ENCODE measurements at places on chromosomes 3 and 15.

DNA sequence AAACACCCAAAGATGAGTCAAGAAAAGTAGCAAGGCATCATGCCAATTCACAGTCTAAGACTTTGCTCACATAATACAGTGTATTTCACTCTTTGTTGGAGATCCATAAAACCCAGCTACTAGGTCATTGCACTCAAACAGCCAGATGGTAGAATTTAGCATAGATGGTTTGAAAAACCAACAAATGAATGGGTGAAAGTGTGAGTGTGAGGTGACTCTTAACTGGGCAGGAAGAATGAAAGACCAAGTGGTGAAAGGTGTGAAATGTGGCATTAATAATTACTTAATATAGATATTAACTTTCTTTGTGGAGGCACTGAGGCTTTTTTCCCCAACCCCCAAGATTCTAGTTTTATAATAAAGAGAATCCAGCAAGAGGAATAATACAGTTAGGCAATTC, 159.5 kb downstream of the SQOR start:
- DNase-seq: no peak

GRCh38 chr3:48847053-48847503, 596 bp downstream of the PRKAR2A start:
- peak; percentile 51 for DNase-seq

GRCh38 chr3:71075494-71075893, 508.0 kb downstream of the FOXP1 start:
- no peak for DNase-seq

- DNase-seq: no peak
These were observed 65.9 kb downstream of the THSD4 start for GRCh38 chr15:71180986-71181853.

DNA sequence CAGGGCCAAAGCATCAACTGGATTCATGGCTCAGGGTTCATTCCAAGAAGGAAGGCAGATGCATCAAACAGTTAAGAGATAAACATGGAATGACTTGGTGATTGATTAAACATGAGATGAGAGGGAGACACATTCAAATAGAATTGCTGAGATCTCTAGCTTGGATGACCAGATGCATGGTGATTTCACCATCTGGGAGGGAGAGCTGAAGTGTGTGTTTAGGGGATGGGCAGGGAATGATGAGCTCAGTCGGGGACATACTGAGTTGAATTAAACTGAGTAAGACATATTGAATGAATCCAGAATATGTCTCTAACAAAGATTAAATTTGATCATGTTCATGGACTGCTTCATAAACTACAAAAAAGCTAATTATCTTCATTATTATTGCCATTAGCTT, 35.5 kb downstream of the CADPS start:
- DNase-seq: no peak

DNA sequence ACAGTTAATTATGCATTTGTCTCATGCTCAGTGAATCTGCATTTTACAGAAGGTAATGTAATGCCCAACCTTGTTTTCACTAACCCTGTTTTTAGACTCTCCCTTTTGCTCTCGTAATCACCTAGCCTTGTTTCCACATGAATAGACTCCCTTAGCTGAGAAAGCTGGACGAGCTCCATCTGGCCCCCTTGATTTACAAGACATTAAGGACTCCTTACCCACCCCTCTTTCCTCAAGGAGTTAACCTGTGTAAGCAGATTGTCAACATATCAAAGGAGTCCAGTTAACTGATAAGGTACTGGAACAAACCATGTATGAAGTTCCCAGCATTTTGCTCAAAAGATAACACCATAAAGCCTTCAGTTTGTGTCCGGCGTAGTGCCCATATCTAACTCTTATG, 99.6 kb downstream of the VPS8 start:
- no peak for DNase-seq

DNA sequence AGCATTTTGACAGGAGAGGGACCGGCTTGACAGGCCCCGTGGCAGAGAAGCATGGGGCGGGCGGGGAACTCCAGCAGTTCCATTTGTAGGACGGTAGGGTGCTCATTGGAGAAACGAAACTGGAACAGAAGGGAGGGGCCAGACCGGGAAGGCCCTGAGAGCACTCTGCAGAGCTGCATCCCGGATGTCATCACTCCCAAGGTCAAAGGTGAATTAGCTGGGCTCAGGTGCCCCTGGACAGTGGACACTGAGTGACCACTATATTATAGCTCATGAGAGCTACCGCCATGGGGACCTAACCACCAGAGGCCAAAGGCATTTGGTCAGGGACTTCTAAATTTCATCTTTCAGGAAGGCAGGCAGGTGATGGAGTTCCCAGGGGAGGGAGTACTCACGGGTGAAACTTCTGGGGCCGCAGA, 7.3 kb downstream of the CSRNP1 start:
- DNase-seq: peak; percentile 22

DNA sequence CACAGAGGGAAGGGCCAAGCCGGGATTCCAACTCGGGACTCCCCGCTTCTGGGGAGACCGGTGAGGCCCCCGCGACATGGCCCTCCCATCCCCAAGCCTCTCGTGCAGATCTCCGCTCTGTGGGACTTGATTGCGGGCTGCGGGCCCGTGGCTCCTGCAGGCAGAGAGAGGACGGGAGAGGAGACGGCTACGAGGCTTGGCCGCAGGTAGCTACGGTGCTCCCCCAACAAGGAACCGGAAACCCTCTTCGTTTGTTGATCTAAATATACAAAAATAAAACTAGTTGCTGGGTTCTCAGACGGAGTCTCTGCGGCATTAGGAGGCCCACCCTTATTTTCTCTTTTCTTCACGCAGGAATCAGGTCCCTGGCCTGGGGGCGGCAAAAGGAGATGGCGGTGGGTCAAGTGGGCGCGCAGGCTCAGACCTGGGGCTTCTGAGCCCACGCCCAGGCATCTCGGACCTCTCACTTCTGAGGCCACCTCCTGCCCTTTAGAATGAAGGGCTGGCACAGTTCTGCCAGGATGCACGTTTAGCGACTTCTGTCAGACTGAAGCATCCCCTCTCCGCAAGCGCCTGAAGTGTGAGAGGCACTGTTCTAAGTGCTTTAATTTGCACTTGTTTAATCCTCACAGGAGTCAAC, 10.9 kb downstream of the GNB5 start:
- DNase-seq: peak; percentile 71

DNA sequence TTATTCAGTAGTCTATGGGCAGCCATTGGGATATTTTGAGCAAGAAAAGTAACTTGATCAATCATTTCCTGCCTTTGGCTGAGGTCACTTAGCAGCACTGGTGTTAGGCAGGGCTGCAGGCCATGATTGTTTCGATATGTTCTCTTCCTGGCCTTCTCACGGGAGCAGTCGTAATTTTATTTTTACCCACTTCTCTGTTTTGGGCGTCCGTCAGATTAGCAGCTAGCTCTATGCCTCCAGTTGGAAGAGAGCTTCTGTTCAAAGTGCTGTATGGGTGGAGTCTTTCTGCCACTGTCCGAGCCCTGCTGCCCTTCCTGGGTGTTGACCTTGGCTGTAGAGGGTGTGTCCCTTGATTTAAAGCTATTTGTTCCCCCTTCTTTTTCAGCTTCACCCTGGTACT, 123.4 kb upstream of the ROPN1 start:
- no peak for DNase-seq

GRCh38 chr3:144173491-144173890, 201.9 kb downstream of the DIPK2A start:
- no peak for DNase-seq

GRCh38 chr15:69272891-69273290, 25.8 kb upstream of the PAQR5 start:
- DNase-seq: no peak

DNA sequence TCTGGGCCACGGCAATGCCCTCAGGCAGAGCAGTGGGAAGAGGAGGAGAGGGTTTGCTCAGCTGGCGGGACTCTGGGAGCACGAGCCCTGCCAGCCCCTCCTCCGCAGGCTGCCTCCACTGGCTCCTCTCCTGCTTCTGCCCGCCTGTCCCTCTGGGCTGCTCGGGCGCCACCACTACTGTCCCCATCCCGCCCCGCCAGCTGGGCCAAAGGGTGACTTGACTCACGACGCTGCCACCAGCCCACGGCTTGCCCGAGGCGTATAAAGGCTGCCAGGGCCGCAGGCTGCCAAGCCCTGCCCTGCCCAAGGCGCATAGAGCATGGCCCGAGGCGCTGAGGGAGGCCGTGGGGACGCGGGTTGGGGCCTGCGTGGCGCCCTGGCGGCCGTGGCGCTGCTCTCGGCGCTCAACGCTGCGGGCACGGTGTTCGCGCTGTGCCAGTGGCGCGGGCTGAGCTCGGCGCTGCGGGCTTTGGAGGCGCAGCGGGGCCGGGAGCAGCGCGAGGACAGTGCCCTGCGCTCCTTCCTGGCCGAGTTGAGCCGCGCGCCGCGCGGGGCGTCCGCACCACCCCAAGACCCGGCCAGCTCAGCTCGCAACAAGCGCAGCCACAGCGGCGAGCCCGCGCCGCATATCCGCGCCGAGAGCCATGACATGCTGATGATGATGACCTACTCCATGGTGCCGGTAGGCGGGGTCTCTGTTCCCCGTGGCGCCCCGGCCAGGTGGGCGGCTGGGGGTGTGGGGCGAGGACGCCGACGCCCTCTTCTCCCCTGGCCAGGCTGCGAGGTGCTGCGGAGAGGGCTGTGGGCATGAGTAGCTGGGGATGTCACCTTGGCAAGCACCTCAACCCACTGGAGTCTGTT, at the start of gene GLDN:
GLDN (plus strand) TSS at position 290 of the 861 bp plus-strand sequence; CDS start at position 320, 30 bp downstream.
- no peak for DNase-seq

DNA sequence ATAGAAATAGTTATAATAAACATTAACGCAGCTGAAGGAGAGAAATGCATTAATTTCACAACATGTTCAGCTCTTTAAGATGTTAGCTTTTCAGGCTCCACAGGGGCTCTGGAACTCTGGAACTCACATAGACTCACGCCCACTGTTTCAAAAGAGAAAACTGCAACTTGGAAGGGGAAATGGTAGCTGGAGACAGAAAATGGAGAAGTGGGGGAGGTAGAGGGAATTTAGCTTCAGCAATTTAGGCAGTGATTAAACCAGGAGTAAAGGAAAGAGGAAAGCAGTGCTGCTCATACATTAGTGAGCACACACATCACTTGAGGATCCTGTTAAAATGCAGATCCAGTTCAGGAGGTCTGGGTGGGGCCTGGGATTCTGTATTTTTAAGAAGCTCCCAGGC, 274.8 kb upstream of the TRIM42 start:
- DNase-seq: no peak

DNA sequence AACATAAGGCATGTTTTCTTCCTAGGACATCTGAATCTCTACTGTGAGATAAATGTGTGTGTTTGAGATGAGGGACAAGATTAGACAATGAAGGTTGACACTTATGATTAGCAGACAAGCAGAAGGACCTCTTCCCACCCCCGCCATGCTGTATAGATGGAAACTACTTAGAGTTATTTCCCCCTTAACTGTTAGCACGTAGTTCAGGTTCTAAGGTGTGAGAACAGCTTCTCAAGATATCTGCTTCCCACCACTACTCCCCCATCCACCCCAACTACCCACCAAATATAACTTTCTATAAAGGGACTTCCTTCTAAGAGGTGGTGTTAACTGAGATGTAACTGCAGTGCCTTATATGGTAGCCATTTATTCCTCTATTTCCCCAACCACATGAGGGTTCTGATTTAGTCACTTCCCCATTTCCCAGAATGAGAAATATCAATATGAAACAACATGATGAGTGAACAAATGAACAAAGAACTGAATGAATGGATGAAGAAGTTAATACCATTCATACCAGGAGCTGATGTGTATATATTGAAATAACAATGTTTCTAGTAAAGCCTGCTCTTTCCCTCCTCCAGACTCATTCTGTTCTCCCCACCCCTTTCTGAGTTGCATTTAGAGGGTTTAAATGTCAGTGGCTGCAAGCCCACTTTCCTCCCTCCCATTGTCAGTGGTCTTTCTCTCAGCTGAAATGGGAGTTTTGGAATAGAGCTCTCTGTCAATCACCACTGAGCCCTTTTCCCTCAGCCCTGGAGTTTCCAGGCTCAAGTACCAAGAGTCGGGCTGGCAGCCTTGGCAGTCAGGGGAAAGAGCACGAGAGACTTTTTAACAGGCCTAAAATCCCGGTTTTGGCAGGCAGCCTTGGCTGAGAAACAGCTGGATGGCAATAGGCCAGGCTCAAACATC, 7.7 kb upstream of the RFTN1 start:
- DNase-seq: no peak

DNA sequence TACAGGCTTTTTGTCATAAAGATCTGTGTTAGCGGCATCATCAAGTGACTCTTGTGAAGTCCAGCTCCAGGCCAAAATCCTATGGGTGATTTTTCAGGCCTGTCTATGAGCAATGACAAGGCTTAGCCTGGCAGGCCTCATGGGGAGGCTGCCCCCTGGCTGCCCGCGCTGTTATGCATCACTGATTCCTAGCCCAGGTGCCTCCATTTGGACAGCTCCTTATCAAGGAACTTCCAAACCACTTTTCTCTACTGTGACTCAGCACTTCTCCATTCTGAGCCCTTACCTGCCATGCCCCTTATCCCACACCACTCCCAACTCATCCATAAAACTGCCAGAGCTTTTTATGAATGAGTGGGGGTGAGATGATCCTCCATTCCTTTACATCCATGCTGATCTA, 91.5 kb upstream of the C3orf80 start:
- DNase-seq: no peak

GRCh38 chr15:81852411-81853149, 193.2 kb downstream of the MEX3B start:
- no peak for DNase-seq

- DNase-seq: no peak
These were observed at the start of gene FAM174B for GRCh38 chr15:92655178-92655995. TSS of gene FAM174B (minus strand) at chr15:92655775.

DNA sequence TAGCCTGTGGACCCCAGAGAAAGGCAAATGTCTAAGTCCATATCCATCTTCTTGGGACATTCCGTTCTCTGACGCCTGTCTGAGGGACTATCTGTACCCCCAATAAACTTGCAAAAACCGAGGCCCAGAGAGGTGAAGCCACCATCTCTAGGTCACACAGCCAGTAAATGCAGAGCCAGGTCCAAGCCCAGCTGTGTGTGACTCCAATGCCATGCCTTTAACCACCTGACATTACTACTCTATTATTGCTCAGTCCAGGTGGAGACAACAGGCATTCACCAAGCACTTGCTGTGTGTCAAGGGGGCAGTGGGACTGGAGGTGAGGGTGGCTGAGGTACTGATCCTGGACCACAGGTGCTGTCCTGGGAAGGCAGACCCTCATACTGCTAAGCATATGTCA, 25.4 kb downstream of the CYP8B1 start:
- DNase-seq: no peak

DNA sequence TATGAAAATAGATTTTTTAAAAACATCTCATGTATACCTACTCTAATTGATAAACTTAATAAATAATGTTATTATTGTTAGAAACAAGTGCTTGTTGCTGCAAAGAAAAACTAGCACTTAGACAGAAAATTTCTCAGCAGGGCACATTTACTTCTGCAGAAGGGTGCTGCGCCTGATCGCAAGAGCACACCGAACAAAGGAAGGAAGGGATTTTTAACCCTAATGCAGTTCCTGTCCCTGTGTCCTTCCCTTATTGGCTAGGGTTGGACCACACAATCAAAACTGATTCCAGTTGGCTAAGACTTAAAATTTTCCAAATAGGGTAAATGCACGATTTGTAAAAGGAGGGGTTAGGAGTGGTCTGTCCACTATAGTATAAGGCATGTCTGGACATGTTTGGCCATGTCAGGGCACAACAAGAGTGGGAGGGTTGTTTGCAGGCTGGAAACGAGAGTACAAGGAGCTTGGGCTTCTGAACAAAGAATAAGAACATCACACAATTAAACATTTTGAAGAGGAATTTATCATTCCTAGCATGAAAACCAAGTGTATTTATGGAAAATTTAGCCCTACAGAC, 4.7 kb downstream of the DTWD1 start:
- no peak for DNase-seq

GRCh38 chr15:23561914-23562313, 3.6 kb upstream of the MKRN3 start:
- DNase-seq: no peak

Data from CD4-positive, alpha-beta T cell treated with Interleukin-10 for 1 hour (primary cell).